ENCODE measurements at places on chromosomes 5 and 9.

DNA sequence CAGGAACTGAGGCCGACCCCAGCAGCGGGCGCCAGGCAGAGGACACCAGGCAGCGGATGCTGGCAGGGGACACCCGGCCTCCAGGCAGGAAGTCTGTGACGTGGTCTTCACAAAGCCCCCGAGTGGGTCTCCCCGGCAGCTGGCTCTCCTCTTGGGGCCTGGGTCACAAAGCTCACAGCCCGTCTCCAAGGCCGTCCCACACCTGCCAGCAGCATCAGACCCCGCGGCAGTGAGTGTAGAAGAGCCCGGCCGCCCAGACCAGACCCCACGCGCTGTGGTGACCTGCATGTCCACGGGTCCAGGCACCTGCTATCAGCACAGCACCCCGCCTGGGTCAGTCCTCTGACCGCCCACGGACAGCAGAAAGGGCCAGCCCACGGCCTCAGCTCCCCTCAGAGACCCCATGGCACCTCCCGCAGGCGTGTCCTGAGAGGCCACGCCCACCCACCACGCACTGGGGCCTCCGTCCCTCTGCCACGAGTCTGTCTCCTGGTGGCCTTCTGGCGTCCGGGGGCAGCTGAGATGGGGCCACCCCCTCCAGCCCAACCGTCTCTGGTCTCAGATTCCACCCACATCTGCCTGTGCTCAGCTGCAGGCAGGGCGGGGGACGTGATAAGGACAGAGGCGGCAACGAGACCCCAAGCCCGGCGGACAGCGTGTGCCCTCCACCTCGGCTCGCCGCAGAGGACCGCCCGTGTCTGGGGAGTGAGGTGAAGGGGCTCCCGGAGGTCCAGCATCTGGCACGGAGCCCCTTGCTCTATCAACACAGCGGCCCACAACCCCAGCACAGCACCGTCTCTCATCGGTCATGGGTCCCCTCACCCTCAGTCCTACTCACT, 34.2 kb downstream of the EXD3 start:
- no peak for DNase-seq

- DNase-seq = no peak
Observed at GRCh38 chr5:128965011-128965637, at the start of gene SLC27A6. Gene SLC27A6 (plus strand): TSS chr5:128965488. CDS start chr5:128966138, 650 bp downstream.

- no peak for DNase-seq
Observed at GRCh38 chr5:143537056-143537455, 133.6 kb upstream of the NR3C1 start.

- no peak for DNase-seq
Observed at GRCh38 chr9:128193469-128194096, 2.2 kb upstream of the CIZ1 start.

- DNase-seq = no peak
Observed at GRCh38 chr5:135065306-135066265, 31.6 kb upstream of the PITX1 start.

DNA sequence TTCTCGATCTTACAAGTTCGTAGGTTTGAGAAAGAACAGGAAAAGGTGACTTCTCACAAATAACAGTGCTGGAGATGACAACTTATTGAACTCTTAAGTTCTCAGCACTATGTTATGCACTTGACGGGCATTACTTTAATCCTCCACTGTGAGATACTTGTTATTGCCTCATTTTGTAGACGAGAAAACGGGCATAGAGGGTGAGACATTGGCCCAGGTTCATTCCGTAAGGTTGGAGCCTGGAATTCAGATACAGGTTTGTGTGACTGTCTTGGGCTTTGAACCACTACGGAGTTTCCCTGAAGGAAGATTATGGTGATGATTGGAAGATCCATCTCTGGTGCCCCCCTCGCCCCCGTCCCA, 657 bp downstream of the MAT2B start:
- no peak for DNase-seq
